Esophagus squamous epithelium (tissue), 5 donors: ENCODE measurements at places on chromosomes 7 and 10.

GRCh38 chr10:16562891-16563290 lies 41.2 kb upstream of the C1QL3 start:
- DNase-seq, result no peak

DNA sequence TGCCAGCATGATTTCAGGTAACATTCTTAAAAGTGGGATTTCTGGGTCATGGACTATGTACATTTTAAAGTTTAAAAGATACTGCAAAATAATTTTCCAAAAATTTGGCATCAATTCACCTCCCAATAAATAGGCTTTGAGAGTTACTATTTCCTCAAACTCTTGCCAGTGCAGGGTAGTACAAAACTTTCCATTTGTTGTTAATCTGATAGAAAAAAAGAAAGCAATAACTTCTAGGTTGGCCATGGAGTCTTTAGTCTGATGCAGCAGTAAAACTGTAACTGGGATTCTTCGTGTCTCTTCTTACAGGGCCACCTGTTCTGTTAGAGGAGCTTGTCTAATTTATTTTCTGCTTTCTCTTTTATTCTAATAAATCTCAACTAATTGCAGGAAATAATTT lies 241.1 kb downstream of the MAGI2 start:
- no peak for DNase-seq

DNA sequence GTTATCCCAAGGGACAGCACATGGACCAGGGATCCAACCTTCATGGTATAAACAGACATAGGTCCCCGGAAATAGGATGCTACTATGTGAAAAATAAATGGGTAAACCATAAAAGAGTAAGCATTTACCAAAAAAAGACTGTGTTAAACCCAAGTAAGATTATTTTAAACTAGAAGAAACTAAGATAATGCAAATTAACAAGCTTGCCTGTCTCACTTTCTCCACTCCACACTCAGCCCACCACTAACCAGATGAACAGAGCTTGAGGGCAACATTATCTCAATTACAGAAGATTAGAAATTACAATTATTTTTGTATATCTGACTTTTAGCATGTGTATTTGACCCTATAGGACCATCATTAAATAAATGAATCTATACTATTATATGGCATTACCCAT lies 117.2 kb upstream of the CAV2 start:
- DNase-seq, result no peak

DNA sequence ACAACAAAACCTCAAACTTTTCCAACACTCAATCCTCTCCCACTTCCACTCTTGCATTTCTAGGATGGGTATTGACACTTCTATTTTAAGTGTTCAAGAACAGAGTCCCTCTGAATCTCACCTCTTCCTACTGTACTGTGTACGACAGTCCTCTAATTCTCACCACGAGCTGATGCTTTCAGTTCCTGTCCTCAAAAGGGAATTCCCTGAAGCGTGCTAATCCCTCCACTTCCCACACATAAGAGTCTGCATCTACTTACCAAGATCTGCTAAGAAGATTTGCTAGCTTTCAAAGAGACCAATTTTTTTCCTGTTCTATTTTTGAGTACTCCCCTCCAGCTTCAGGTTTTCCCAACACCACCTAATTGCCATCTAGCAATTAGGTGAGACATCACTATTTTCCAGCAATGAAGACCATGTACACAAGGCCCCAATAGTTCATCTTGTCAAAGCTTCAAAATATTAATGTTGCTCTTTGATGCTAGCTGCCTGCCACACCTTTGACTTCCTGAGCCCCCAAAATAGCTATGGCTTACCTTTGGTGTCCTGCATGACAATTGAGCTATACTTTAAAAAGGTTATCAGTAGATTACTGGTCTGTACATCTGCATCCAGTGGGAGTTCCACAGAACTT lies 54.4 kb downstream of the ARMH3 start:
- no peak for DNase-seq

DNA sequence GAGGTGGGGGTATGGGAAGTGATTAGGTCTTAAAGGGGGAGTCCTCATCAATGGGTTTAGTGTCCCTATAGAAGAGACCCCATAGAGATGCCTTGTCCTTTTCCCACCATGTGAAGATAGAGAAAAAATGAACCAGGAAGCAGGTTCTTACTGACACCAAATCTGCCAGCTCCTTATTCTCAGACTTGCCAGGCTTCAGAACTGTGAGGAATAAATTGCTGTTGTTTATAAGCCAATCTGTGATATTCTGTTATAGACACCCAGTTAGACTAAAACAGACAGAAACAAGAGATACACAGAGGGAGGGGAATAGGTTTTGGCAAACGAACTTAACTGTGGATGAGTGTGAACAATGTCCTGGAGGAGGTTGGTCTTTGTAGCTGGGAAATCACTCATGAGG lies 381.4 kb downstream of the ADRA2A start:
- no peak for DNase-seq

DNA sequence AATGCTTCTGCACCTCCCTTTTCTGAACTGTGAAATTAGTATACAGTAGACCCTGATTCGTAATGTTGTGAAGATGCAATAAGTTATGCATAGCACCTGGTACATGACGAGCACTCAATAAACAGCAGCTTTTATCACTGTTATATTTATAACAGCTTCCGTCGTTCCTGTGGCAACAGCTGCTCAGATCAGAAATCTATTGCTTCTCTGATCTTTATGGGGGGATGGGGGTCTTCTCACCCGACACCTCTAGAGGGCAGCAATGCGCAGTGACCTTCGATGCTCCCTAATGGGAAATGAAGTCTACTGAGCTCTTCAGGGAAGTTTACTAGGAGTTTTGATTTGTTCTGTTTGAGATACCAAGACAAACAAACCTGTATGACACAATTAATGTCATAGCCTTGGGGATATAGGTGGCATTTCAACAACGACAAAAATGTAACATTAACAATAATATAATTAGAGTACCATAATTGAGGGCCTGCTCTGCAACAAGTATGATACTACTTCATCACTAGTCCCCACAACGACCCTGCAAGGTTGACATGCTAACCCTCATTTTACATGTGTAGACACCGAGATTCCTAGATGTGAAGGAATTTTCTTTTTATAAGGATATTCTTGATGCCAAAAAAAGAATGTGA lies 289.6 kb downstream of the SFMBT2 start:
- DNase-seq, result no peak
